ENCODE measurements at places on chromosomes 12 and 14.

DNA sequence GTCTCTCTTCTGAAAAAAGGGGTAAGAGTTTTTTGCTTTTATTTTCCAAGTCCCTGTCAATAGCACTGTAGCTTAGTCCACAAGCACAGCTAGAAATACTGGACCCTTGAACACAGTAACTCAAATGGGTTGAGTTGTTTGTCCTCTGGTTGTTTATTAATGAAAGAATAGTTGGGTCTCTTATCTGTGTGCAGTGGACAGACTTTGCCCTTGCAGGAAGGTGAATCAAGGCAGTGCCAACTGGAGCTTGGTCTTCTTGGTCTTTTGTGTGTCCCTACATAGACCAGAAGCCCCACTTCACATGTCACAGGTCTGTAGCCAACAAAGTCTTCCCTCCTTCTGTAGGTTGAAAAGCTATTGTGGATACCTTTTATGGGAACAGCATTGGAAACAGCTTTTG, 322.0 kb downstream of the AACS start:
- DNase-seq: no peak

GRCh38 chr14:44428231-44428945, 78.7 kb downstream of the FSCB start:
- DNase-seq: no peak

DNA sequence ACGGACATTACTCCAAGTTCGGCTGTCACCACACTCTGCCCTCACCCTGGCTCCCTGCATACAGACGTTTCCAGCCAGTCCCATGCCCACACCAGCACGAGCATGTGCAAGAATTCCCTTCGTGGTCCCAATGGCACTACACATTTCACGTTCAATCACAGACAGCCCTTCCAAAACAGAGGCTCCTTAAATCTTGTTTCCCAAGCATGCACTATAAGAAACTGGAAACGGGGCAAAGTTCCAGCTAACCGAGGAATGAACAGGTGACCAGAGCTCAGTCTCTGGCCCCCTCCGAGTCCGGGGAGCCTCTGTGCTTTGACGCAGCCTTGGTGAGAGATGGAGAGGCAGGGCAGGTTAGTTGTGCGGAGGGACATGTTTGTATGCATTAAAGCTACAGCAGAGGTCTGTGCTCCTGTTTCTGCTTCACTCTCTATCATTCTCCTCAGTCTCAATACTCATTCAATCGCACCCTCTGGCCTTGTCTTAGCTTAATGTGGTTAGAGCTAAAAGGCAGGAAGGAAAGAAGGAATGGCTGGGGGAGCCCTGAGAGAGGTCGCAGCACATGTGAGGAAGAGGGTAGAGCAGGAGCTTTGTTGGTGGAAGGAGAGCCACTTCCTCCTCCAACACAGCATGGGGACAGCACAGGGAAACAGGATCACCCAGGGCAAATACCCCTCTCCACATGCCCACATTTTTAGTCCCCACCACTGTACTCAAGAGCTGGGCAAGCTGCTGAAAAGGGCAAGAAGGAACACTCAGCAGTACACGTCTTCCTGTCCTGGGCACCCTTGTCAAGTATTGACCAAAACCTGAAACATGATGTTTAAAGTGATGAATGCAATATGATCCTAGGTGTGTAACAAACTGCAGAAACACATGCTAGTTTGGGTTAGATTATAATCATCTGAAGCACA, 12.2 kb upstream of the SELPLG start:
- DNase-seq: no peak

DNA sequence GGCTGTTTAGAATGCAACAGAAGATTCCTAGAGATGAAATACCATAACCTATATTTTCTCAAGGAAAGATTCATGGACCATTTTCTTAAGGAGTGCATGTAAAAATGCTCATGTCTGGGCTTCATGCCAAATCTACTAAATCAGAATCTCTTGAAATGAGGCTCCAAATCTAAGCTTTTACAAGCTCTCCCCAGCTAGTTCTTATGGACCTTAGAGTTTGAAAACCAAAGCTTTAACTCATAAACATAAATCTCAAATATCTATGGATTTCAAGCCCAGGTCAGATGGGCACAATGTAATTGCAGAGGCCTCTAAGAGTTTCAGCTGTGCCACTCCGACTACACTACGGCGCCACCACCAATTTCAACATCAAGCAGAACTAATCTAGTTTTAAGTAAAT, 117.3 kb upstream of the CAND1 start:
- no peak for DNase-seq

GRCh38 chr12:93430280-93430679, 11.5 kb downstream of the UBE2N start:
- DNase-seq: no peak

GRCh38 chr12:124655048-124655697, 87.8 kb upstream of the NCOR2 start:
- no peak for DNase-seq

- DNase-seq: no peak
Measured at GRCh38 chr12:105716621-105717020, 386.1 kb downstream of the C12orf75 start.

GRCh38 chr12:14954269-14954668, 7.1 kb downstream of the ARHGDIB start:
- no peak for DNase-seq

DNA sequence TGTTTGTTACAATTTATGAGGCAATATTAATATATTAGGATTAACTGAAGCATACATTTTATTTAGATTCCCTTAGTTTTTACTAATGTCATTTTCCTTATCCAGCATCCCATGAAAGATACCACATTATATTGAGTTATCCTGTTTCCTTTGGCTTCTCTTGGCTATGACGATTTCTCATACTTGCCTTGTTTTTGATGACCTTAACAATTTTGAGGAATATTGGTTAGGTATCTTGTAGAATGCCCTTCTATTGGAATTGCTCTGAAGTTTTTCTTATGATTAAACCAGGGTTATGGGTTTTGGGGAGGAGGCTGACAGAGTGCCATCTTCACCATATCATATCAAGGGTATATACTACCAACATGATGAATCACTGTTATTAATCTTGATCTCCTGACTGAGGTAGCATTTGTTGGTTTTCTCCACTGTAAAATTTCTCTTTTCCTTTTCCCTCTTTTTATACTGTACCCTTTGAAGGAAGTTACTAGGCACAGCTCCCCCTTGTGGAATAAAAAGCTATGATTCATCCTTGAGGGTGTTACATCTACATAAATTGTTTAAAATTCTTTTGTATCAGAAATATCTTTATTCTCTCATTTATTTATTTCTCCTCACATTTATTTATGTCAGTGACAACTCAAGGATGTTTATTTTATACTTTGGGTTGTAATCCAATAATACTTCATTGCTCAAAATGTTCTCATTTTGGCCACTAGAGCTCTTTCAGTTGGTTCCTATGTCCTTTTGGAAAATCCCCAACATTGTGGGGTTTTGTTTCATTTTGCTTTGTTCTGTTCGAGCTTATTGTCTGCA, 239.0 kb downstream of the SLC16A7 start:
- DNase-seq: no peak

All from stimulated activated CD4-positive, alpha-beta T cell treated with anti-CD3 and anti-CD28 coated beads, Interleukin-4, amount 100 ng/mL, for 1 hour (primary cell).